Left renal cortex interstitium (tissue), 4 donors: ENCODE measurements at places on chromosomes 2 and 18.

DNA sequence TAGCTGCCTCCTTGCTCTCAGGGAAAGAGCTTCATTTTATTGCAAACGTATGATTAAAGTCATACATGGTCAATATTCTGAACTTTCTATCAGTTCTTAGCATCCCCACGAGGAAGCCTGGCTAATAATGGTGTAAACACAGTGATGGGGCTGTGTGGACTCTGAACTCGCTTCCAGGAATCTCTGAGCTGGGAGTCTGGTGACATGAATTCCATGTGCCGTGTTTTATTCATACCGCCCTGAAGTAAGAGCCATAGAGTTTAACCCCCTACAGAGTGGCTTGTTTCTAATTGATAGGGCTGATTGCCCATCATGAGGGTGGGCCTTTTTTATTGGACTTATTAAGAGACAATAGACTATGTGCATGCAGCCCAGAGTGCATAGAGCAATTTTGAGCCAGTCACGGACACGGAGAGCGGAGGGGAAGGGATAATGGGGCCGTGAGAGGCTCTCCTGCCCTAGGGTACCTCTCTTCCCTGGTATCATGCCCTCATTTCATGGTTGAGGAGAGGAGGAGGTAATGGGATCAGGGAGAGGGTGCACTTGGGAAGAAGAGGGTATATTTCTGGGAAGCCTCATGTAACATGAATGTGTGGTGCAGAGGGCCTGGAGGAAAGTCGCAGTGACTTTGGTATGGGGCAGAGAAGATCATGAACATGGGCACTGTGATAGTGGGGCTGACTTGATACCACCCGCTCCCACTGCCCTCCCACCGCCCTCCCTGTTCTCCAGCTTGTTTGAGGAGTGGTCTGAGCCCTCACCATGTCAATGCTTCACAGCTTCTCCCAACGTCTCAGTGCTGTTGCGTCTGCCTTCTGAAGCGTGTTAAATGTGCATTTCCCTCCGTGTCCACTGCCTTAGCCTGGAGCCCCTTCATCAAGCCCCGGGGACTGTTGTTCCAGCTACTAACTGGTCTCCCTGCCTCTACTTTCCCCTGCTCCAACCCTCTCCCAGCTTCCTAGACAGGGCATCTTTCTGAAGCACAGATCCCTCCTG, 73.2 kb downstream of the IL1R2 start:
- DNase-seq = no peak

DNA sequence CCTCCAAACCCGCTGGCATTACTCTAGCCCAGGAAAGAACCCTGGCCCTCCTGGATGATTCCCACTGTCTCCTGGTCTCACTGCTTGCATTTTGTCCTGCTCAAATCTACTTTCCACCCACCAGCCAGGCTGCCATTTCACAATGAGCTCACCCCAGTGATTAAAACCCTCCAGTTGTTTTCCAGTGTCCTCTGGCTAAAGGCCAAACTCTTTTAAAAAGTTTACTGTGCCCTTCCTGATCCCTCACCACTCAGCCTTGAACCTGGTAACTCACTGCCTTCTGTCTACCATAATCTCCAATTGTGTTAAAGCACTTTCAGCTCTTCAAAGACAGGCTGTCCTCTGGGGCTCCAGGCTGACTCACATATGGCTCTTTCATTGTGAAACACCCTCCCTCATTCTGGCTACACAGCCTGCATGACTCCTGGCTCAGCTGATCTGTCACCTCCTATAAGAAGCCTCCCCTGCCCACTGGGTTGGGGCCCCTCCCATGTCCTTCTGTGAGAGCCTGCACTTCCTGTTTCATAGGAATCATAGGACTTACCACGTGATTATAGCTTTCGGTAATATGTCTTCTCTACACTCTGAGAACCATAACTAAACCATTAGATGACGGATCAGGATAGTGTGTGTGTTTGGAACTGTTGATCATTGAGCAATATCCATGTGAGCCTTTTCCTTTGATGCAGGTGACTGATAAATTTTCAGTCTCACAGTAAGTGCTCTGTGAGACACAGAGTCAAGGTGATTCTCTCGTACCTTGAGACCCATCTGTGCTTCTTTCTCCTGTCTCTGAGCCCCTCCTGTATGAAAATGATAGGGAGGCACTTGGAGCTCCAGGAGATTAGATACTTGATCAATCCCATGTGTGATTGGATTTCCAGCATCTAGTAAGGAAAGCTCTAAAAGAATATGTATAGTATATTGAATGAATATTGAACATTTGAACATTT, 590.8 kb upstream of the ID2 start:
- DNase-seq = no peak

DNA sequence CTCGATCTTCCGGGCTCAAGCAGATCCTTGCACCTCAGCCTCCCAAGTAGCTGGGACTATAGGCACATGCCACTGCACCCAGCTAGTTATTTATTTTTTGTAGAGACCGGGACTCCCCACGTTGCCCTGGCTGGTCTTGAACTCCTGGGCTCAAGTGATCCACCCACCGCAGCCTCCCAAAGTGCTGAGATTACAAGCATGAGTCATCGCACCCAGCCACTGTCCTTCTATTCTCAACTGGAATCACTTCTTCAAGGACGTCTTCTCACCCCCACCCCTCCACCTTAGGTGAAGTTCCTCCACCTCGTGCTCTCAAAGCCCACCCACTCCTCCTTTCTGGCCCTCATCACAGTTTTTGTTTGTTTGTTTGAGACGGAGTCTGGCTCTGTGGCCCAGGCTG, 54.0 kb upstream of the REL start:
- DNase-seq = no peak

GRCh38 chr2:168538534-168538933, 82.5 kb downstream of the CERS6 start:
- no peak for DNase-seq

DNA sequence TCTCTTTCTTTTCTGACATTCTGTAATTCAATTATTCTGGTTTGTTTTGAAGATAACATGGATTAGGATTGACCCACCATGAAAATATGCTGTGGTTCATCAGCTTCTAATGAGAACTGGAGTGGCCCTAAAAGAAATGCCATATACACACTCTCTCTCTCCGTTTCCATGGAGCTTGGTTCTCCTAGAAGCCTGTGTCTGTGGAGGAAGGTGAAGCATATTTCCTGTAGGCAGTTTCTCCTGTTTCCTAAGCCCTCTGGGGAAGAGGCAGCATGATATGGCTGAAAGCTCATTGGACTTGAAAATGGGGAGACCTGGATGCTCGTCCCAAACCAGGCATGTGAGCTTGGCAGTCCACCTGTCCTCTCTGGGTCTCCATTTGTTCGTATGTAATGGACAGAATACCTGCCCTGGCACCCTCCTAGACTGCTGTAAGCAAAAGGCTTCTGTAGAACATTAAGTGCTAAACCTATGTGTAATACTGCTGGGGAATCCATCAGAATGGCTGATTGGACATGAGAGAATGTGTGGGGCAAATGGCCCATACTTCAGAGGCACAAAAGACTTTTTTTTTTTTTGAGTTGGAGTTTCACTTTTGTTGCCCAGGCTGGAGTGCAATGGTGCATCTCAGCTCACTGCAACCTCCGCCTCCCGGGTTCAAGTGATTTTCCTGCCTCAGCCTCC, 75.3 kb upstream of the PPP1CB start:
- DNase-seq = no peak

- DNase-seq = no peak
These were observed 83.3 kb upstream of the EPAS1 start for GRCh38 chr2:46213906-46214305.

- DNase-seq = no peak
These were observed 13.0 kb upstream of the TYMS start for GRCh38 chr18:644395-645004.

GRCh38 chr2:152335726-152336118, 748 bp downstream of the FMNL2 start:
- DNase-seq = peak; percentile 13

DNA sequence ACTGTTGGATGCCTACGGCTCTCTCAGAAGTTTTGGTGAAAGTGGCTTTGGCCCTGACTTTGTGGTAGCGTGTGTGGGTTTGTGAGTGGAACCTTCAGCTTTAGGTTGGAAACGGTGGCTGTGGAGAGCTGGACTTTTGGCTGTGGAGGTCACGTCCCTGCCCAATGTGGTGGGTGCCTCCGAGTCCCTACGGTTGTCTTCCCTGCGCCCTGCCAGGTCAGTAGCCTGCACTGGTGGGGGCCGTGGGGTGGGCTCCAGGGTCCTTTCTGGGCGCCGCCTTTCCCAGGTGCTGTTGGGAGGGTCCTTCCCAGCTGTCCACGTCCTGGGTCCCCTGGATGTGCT, 11.1 kb downstream of the COLEC11 start:
- DNase-seq = no peak

DNA sequence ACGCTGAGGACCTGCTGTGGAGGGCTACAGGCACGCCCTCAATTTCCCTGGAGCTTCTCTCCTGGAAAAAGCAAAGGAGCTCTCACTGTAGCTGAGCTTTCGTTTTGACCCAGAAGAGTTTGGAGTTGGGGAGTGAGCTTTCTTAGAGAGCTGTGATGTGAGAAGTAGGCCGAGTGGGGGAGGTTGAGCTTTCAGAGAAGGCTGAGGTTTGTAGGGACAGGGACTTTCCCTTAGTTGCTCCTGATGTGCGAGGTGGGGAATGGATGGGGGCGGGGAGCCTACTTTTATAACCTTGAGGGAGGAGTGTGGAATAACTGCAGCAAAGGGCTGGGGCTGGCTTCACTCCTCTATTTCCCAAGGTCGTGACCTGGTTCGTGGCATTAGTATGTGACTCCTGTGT, 47.1 kb downstream of the ZNF532 start:
- DNase-seq = no peak

- DNase-seq = no peak
These were observed 188.3 kb downstream of the FBXO15 start for GRCh38 chr18:73959352-73959751.

DNA sequence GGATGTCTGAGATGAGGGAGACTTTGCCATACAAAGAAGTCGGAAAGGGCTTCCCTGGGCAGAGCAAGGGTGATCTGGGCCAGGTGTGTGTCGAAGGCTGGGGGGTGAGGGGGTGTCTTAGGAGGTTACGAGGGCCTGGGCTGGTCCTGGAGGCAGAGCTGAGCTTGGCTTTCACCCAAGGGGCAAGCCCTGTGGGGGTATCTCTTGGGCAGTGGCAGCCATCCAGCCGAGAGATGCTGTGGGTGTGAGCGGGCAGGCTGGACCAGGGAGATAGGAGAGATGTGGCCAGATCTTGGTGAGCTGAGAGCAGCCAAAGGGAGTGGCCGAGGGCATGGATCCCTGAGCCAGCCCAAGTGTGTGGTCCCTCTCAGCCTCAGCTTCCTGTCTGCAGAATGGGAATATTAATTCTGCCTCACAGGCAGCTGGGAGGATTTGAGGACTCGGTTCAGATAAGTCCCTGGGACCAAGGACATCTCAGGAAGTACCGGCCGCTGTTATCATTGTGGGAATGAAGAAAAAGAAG, 33.0 kb downstream of the MAL start:
- no peak for DNase-seq

- no peak for DNase-seq
These were observed 36.6 kb upstream of the COL3A1 start for GRCh38 chr2:188937228-188938220.
